GM03348 (cell line): ENCODE measurements at places on chromosomes 1 and 21.
A peak's percentile ranks its signal among the peaks of the same experiment; 100 is the strongest.

DNA sequence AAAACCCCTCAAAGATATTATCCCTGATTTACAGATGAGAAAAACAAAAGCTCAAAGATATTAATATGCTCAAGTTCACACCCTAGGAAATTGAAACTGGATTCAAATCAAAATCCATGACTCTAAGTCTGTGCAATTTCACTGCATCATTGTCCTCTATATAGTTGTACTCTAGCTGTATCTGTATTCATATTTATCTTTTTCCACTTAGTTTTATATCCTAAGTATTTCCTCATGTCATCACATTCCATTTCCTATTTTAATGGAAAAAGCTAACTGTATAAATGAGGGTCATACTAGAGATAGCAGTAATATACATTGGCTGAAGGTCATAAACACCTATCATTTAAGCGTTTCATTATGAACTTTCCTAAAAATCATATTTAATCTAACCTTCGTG lies 42.2 kb upstream of the RALGPS2 start:
- no peak for DNase-seq

GRCh38 chr21:32276671-32277070 lies 2.2 kb downstream of the MIS18A start:
- DNase-seq: no peak

DNA sequence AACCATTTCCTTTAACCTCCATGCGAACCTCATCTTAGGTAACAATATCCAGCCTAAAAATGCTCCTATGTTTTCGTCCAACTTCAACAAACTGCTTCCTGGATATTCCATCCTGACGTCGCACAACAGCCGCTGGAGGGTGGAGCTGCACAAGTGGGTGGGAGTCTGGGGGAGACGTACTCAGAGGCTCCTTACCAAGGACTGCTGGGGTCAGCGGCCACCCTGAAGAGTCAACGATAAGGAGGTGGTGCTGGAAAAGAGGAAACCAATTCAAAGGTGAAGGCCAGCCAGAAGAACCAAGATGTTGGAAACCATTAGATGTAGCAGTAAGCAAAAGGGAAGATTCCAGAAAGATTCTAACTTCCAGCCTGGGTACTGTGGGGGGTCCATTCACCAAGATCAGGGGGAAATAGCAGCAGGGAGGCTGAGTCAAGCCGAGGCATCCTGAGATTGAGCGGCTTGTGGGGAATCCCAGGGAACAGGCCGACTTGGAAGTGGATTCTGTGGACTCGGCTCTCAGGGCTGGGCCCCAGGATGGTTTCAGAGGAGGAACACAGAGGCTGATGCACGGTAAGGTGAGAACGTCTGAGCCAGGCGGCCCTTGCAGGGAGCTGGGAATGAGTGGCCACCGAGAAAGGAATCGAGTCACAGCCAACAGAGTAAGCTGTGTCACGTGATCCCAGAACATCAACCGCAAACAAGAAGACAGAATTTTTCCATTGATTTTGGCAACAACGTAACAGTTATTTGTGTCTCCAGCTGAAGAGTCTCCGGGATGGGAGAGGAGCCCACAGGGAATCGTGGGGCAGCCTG lies 375.7 kb downstream of the NPHP4 start:
- DNase-seq: peak; percentile 1

GRCh38 chr1:175200678-175201521 lies 8.3 kb upstream of the KIAA0040 start:
- no peak for DNase-seq

DNA sequence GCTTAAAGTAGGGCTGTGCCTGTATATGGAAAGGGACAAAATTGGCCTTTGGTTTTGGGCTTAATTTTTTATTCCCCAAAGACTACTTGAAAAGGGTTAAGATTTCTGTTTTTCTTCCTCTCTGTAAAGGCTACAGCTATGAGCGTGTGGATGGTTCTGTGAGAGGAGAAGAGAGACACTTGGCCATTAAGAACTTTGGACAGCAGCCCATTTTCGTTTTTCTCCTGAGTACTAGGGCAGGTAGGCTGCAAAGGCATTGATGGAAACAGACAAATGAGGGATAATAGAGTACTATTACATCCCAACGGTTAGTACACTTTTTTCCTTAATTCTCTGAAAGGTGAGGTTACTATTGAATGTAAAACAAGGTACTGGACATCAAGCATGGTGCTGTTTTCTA lies 29.6 kb downstream of the CHD1L start:
- DNase-seq: no peak

DNA sequence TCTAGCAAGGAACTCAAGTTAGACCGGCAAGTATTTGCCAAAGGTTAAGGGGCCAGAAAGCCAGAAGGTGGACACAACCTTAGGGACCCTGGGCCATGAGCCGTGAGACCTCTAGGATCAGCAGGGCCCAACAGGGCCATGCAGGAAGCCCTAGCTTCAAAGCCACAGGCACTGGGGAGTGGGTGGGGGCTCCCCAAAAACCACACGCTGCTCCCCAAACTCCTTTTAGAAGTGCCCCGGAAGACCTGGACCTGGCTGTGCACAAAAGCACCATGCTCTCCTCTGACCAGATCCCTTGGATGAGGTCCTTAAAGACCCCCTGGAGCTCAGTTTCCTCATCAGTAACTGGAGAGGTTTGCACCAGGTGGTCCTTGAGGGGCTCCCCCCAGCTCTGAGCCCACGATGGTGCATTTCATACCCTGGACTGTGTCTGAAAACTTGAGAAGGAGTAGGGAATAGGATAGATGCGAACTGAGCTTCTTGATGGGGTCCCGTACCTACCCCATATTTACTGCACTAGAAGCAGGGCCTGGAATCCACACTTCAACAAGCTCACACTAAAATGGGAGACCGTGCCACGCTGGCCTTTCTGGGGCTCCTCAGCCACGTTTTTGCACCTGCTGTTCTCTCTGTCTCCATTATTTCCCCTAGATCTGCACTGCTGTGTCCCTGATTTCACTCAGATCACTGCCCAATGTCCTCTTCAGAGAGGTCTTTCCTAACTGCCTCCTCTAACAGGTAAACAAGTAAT lies 40.6 kb upstream of the LBR start:
- no peak for DNase-seq

DNA sequence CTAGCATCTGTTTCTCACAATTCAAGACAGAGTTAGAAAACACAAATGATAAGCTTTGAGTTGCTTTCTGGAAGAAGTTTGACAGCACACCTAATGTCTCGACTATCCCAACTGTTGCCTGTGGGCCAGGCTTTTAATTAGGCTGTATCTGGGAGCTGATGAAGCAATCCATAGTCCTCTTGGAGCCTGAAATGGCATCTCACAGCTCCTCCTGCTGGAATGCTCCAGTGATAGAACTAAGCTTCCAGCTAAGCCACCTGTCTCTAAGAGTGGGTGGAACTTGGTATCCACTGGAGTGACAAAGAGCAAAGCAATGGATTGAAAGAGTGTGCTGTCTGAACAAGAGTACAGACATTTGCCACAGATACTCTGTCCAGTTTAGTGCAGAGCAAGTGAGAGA lies 605.3 kb upstream of the NR5A2 start:
- DNase-seq: peak; percentile 54

DNA sequence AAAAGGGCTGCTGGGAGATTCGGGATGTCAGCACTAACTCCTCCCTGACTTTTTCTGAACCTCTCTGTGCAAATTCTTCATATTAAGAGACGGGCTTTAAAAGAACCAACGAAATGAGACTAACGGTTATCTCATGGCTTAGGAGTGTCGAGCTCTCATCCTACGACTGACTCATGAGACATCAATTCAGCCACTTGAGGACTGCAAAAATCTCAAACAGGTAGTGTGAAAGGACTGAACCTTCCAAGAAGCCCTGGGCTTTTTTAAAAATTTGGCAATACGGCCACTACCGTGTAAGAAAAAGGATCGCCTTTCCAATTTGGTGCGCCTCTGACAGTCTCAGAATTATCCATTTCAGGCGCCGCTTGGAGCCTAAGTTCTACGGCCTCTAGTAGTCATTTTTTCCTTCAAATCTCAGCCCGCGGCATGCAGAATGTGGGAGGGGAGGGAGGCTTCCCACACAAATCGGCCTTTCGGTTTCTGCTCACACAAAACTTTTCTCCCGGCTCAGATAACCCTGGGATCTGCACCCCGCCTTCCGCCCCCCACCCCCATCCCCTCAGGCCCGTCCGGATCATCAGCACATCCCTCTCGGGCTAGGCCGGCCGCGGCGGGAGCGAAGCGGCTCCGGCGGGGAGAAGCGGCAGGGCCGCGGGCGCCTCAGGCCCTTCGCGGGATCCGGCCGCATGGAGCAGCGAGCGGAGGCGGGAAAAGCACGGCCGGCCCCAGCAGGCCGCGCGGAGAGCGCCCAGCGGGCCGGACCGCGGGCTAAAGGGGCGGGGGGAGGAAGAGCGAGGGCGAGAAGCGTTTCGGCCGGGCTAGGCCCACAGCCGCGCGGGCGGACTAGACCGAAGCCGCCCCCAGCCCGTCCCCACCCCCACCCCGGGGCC lies 618 bp downstream of the HNRNPR start:
- peak; percentile 47 for DNase-seq

- DNase-seq: no peak
Observed at GRCh38 chr1:156551869-156552268, 20.5 kb downstream of the IQGAP3 start.

- peak; percentile 33 for DNase-seq
Observed at GRCh38 chr1:87760155-87760554, 431.5 kb downstream of the LMO4 start.

GRCh38 chr1:43066578-43066977 lies 105.5 kb downstream of the EBNA1BP2 start:
- no peak for DNase-seq
